ENCODE measurements at places on chromosomes 1 and 21.
A peak's percentile ranks its signal among the peaks of the same experiment; 100 is the strongest.

GRCh38 chr1:2823921-2824610 lies 22.6 kb upstream of the TTC34 start:
- DNase-seq: no peak

- no peak for DNase-seq
These were observed 125.8 kb downstream of the XPR1 start for GRCh38 chr1:180757657-180758056.

GRCh38 chr1:29546496-29546895 lies 310.2 kb downstream of the PTPRU start:
- no peak for DNase-seq

- no peak for DNase-seq
These were observed 7.1 kb downstream of the BECN2 start for GRCh38 chr1:241964550-241965282.

- peak; percentile 29 for DNase-seq
These were observed 13.7 kb upstream of the PLPPR5 start for GRCh38 chr1:99018313-99018712.

DNA sequence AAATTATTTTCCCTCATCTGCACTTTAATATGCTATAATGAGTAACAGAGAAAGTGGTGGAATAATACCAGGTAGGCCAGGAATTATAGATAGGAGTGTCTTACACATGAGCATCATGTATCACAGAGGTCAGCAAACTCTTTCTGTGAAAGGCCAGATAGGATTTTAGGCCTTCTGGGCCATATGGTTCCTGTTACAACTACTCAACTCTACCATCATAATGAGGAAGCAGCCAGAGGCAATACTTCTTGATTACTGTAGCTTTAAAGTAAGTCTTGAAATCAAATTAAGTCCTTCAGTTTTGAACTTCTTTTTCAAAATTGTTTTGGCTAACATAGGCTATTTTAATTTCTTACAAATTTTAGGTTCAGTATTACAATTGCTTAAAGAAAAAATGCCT lies 32.1 kb upstream of the IGSF3 start:
- DNase-seq: peak; percentile 29

DNA sequence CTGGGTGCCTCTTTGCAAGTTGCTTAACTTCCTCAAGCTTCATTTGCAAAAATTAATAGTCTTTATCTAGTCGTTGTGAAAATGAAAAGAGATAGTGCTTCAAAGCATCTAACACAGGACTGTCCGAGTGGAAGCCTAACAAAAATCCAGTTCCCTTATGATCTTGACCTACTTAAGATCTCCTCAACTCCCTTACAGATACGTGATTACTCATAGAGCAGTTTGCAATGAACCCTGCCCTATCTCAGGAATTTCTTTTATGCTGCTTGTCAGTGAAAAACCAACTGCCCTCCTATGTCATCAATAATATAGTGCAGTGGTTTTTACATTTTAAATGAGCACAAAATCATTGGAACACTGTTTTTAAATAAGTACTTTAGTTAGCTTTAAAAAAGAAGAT lies 314.3 kb downstream of the BACH1 start:
- no peak for DNase-seq

- DNase-seq: peak; percentile 67
These were observed 65.7 kb upstream of the FCGR2A start for GRCh38 chr1:161439280-161440232.

DNA sequence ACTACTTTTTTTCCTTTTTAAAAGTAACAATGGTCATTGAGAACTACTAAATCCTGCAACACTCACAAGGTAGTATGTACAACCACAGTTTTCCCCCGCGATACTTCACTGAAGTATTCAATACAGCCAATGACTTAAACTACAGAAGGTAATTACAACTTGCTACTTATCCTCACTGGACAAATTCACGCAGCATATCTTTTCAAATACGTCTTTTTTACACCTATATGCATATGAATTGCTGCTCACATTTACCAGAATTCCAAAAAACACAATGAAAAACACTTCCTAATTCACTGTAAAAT lies 12.4 kb downstream of the NRIP1 start:
- DNase-seq: no peak

DNA sequence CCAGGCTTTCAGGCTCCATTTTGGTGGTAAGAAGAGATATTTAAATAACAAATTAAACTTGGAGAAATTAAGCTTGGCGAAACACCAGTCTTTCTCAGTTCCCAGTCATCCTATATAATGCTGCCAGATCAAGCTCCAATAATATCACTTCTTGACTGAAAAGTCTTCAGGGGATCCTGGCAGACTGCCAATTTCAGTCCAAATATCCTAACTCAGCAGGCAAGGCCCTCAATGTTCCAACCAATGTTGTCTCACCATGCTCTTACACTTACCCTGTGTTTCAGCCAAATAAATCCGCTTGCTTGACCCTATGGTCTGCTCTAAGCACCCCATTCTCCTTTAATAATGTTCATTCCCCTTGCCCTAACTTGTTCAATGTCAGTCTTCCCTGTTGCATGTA lies 39.9 kb upstream of the BCL10 start:
- DNase-seq: no peak

GRCh38 chr1:154324241-154324640 lies 1.1 kb upstream of the ATP8B2 start:
- DNase-seq: no peak

DNA sequence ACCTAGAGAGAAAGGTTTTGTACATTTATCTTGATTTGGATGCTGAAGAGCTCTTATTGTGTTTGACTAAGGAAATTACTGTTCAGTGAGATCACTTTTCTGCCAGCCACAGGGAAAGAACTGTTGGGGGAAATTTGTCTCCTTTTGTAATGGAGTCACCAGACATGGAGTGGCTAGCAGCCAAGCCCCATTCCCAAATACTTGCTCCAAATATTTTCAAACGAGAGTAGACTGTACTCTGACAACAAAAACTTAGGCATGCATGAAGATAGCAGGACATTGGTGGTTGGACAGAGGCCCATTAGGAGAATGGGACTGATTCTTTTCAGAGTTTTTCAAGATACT lies 21.1 kb downstream of the IPO9 start:
- DNase-seq: no peak

DNA sequence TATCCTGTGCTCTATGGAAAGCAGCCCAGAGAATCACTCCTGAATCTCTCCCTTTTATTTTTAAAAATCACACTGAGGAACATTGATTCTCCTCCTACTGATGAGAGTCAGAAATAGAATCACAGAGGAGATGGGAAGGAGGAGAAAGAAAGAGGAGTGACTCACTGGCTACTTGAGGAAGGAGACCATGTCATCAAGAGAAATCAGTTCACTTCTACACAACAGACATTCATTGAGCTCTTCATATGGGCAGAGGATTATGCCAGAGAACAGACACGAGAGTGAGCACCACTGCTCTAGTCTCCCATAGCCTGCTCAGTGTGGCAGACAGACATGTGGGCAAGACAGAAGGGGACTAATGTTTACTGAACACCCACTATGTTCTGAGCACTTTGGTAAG lies 44.2 kb downstream of the RAB3B start:
- DNase-seq: no peak

DNA sequence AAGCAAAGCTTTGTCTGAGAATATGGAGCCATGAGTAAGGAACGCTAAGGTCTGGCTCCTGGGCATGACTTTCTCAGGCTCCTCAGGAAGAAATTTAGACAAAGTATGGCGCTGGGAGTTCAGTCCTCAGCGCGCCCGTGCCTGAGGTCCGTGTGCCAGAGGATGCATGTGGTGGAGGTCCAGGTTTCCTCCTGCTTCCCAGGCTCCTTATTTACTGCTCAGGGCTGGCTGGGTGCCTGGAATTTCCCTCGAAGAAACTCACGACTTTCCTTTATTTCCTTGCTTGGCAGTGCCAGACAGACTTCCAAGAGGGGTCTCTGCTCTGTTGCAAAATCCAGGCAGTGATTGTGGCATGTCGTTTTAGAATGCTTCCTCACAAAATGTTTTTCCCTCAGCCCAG lies 13.3 kb downstream of the GCSAML start:
- DNase-seq: no peak

DNA sequence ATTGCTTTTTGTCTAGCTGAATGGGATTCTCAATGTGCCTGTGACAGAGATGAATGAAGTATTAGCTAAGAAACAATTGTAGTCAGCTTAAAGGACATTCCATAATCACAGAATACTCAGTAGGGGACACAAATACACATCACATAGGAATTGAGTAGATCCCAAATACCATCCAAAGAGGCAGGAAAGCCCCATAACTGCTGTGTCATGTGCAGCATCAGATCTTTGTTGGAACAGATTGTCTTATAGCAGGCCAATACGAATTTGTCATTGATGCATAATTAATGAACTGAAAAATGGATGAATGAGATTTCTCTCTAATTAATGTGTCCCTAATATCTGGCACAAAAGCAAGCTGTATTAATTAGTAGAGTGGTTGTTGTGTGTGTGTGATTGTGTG lies 82.3 kb upstream of the S1PR1 start:
- no peak for DNase-seq

GRCh38 chr1:153848805-153849204 lies 73.6 kb downstream of the SLC27A3 start:
- DNase-seq: no peak

GRCh38 chr1:210467440-210468043 lies 138.8 kb downstream of the HHAT start:
- DNase-seq: no peak
